NCI-H1930 (cell line): ENCODE measurements at places on chromosomes 12 and 14.
A peak's percentile ranks its signal among the peaks of the same experiment; 100 is the strongest.

- no peak for DNase-seq
Measured at GRCh38 chr12:81963636-81964035, 204.5 kb upstream of the PPFIA2 start.

DNA sequence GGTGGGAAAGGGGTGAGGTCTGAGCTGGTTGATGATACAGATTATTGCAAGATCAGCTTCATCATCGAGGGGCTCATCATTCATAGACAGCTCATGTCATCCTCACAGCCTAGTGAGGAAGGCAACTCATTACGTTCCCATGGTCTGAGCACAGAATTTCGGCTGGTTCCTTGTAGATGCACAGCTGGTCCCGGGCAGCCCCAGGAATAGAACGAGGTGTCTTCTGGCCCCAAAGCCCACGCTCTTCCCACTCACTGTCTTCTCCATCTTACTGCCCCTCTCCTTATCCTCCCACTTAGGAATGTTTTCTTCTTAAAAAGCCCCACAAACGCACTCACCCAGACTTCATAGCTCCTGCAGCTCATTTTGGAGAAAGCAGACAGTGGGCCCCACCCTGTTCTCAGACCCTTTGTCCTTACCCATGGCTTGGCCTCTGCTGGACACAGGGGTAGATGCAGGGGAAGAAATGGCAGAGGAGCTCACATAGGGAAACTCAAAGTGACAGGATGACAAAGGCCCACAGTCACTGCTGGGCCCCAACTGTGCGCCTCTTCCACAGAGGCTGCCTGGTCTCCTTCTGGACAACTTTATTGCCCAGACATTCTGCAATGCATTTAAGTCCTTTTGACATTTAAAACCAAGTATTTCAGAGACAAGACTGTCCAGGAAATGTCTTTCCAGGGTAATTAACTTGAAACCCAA is 162.2 kb downstream of the ADGRD1 start:
- DNase-seq, result no peak

- DNase-seq, result no peak
Measured at GRCh38 chr14:99481745-99482099, 513 bp downstream of the CCNK start.

GRCh38 chr12:56999456-56999855 is 6.9 kb downstream of the ZBTB39 start:
- no peak for DNase-seq

DNA sequence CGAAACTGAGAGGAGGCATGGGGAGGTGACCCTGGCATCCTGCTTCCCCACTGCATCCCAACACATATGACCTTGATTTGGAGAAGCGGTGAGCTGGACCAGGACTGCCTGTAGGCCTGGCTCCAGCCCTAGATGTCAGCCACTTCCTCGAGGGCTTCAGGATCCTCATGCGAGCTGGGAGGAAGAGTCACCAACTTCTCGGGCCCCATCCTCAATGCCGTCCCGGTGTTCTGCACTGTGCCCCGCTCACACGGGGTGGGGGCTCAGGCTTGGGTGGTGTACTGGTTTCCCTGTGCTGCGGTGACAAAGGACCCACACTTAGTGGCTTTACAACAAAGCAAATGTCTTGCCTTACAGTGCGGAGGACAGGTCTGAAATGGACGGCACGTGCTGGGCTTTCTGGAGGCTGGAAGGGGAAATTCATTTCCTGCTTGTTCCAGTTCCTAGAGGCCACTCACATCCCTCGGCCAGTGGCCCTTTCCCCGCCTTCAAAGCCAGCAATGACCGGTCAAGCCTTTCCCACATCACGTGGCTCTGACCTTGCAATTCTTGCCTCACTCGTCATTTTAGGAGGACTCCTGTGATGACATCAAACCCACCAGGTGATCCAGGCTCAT is 298.1 kb upstream of the RTL1 start:
- DNase-seq, result no peak

DNA sequence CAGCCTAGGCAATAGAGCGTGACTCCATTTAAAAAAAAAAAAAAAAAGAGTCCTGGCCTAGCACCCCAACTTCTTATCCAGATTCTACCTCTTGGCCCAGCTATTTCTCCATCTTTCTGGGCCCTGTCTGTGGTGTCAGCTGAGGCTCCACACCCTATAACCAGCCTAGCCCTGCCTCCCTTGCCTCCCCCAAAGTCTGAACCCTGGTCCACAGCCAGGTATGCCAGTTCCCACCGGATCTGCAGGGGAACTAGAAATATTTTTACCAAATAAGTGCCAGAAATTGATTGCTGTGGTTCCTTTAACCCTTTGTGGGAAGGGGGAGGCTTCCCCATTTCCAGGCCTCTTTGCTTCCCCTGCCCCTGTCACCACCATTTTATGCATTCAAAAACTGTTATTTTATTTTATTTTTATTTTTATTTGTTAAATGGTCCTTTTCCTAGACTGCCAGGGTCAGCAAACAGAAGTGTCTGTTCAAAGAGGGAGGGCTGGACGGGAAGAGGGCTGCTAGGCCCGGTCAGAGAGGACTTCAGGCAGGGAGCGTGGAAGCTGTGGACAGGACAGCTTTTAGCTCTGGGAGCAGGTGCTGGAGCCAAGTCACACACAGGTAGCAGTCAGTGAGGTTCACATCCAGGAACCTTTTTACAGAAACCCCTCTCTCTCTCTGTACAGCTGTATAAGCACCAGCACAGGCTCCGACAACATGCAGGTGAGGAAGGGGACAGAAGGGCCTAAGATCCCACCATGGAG is 23.2 kb downstream of the TTC9 start:
- DNase-seq, result no peak

GRCh38 chr12:8844665-8845064 is 22.2 kb downstream of the A2ML1 start:
- no peak for DNase-seq

GRCh38 chr12:82213761-82214160 is 144.4 kb downstream of the CCDC59 start:
- DNase-seq, result no peak

DNA sequence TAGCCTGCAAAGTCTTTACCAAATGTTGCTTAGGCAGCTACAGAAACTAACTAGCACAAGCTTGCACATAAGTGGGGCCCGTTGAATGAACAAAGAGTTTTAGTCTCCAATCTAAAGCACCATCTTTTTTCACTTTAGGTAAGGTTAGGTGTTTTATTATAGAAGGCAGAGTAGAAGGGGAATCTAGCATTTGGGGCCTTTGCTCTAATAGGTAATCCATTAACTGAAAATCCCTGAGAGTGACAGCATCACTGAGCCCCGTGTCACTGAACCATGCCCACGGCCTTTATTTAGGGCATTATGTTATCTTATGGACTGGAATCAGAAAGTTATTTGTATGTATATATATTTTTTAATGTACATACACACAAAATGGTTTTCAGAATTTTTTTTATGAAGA is 25.1 kb downstream of the CPNE8 start:
- no peak for DNase-seq

DNA sequence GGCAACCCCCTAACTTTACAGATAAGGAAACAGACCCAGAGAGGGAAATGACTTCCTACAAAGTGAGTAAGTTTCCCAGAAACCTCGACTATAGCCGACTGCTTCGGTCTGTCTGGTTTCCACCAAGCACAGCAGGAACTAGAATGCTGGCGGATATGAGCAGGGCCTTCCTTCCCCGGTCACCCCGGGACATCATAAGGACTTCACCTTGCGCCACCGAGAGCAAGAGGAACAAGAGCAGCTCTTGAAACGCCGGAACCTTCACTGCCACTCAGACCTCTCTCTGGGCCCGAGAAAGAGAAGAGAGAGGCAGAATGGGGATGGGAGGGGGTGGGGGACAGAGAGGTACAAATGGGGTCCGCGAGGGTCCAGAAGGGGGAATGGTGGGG is 29.4 kb upstream of the GPR68 start:
- DNase-seq, result no peak

- DNase-seq, result no peak
Measured at GRCh38 chr14:103728141-103728540, 12.5 kb downstream of the ZFYVE21 start.

GRCh38 chr12:15001733-15002382 is 29.0 kb downstream of the PDE6H start:
- DNase-seq, result no peak

GRCh38 chr14:65431951-65432350 is 19.4 kb downstream of the FUT8 start:
- DNase-seq, result no peak

DNA sequence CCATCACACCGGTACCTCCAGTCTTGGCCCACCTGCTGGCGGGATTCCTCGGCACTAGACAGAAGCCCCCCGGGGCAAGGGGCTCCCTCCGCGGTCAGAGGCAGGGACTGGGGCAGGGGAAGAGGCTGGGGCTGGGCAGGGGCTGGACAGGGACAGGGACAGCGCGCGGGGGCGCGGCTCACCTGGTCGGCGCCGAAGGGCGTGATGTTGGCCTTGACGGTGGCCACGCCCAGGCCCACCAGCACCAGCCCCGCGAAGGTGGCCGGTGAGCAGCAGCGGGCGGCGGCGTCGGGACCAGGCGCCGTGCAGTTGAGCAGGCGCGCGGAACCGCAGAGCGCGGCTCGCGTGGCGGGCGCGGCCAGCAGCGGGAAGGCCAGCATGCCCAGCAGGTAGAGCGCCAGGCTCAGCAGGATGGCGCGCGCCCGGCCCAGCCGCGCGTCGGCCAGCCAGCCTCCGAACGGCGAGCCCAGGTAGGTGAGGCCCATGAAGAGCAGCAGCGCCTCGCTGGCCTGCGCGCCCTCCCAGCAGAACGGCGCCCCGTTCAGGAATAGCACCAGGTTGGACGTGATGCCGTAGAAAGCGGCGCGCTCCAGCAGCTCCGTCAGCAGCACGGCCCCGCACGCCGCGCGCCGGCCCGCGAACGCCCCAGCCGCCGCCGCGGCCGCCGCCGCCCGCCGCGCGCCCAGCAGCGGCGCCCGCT is 392 bp downstream of the SLC15A4 start:
- peak; percentile 54 for DNase-seq

DNA sequence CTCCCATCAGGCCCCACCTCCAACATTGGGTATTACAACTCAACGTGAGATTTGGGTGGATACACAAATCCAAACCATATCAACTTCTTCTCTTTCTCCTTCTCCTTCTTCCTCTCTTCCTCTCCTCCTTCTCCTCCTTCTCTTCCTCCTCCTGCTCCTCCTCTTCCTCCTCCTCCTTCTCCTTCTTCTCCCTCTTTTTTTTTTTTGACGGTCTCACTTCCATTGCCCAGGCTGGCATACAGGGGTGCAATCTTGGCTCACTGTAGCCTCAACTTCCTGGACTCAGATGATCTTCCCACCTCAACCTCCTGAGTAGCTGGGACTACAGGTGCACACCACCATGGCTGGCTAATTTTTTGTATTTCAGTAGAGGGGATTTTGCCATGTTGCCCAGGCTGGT is 11.4 kb upstream of the NUBPL start:
- DNase-seq, result no peak
